Activated gamma-delta T cell (primary cell): ENCODE measurements at places on chromosomes 1 and 21.

- DNase-seq: no peak
Measured at GRCh38 chr1:198764748-198765147, 125.9 kb downstream of the PTPRC start.

DNA sequence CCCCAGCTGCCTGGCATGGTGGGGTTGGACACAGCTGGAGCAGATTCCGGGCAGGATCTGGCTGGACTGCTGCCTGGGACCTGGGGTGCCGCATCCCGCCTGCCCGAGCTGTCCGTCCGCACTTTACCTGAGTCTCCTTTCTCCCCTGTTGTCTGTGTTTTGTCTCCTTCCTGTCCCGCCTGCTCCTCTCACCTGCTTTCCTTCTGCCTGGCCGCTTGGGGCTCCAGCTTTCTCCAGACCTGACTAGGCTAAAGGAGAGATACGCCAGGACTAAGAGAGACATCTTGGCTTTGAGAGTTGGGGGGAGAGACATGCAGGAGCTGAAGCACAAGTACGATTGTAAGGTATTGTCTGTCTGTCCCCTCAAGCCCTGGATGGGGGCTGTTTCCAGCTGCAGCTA lies 73.3 kb downstream of the ARHGEF10L start:
- no peak for DNase-seq

DNA sequence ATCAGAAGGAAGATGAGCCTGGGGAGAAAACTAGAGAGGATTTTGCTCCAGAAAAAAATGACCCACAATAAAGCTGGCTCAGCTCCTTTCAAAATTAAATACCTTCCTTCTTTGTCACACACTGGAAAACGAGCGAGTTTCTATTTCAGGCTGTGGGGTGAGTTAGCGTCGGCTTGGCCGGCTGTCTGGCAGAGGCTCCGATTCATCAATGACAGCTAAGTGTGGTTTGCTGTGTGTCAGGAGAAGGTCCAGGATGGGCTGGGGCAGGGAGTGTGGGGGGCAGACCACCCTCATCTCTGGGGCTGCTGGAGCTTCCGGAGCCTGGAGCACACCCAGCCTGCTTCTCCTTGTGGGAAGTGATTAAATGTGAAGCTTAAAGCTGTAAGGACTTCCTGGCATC lies 120.2 kb downstream of the ETS2 start:
- no peak for DNase-seq

DNA sequence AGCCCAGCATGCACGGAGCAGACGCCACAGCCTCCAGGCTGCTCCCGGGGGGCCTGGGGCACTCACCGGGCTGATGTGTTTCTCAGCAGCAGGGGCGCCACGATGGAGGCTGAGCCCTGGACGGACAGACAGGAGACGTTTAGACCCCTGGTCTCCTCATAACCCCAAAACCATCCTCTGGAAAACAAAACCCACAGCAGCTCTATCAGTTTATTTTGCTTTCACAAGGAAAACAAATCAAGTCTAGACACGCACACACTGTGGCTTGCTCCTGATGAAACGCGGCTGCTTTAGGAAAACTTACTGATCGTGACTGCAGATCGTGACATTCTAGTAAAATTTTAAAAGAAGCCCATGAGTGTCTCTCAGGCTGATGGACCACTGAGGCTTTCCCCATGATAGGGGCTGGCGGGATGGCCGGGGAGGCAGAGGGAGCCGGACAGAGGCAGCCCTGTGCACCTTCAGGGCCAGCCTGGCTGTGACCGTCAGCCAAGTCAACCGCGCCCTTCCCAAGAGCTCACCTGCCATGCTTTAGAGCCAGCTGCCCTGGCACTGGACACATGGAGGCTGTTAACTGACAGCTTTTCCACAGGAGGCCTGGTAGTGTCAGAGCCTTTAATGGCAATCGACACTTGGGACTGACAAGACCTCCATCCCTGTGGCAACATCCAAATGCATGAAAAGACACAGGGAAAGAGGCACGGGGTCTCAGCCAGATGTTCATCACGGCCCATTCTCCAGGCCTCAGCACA lies 5.2 kb downstream of the POFUT2 start:
- DNase-seq: no peak

DNA sequence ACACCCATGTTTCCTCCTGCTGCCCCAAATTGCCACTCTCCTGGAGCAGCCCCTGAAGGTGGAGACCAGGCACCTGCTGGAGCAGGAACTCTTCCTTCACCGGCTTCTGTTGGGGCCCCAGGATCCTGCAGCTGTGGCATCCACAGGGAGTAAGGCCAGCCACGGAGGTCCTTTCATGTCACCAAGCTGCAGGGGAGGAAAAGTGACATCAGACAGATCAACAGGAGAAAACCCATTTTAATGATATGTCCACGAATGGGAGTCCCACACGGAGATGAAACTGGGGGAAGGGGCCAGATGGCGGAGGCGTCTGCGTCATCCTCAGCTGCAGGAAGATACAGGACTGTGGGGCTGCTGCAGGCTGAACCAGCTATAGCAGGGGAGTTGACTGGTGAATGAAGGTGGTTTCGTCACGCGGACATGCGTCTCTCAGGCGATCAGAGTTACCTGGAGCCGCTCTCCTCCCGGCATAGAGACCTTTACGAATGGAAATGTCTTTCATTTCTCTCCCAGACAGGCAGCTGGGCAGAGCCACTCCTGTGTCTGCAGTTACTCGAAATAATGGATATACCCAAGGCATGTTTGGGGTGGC lies 9.9 kb downstream of the TP73 start:
- DNase-seq: no peak

GRCh38 chr21:43317959-43318358 lies 109.0 kb downstream of the SIK1 start:
- no peak for DNase-seq

- peak; percentile 17 for DNase-seq
Measured at GRCh38 chr1:233327651-233328141, at the start of gene MAP3K21. Gene MAP3K21, plus strand, starts transcription at chr1:233327724. Its CDS starts 305 bp downstream, at chr1:233328029.

- no peak for DNase-seq
Measured at GRCh38 chr1:203765029-203765837, at the start of gene LAX1. Gene LAX1, plus strand, starts transcription at chr1:203765183. Its CDS starts 383 bp downstream, at chr1:203765566.
